ENCODE measurements at places on chromosomes 4 and X.

DNA sequence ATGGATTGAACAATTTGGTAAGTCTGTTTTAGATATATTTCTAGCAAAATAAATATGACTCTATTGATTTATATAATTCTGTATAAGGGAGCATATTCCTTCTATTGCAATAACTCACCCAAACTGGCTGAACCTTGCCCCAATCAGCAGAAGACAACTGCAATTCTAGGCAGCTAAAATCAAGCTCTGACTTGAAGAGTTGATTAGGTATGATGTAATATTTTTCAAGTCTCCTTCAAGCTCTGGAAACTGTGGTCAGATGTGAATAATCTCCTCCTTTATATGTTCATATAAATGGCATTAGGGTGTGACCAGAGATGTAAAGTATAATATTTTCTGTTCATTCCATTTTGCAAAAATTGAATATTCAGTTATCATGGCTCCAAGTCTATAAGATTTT is 8.2 kb downstream of the RASSF6 start:
- no peak for DNase-seq

DNA sequence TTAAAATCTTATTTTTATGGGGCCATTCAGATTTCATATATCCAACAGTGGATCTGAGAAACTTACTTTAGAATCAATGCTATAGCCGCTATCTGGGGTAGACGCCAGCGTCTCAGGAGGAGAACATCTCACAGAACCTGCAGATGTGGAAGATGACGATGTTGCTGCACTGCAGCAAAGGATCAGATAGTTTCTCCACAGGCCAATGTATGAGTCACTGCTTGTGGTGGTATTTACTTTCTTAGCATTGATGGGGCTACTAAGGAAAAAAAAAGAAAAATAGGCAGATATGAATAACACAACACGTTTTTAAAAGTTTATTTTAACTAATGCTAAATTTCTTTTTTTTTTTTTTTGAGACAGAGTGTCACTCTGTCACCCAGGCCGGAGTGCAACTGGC is 85.9 kb downstream of the ZAR1 start:
- DNase-seq = no peak

DNA sequence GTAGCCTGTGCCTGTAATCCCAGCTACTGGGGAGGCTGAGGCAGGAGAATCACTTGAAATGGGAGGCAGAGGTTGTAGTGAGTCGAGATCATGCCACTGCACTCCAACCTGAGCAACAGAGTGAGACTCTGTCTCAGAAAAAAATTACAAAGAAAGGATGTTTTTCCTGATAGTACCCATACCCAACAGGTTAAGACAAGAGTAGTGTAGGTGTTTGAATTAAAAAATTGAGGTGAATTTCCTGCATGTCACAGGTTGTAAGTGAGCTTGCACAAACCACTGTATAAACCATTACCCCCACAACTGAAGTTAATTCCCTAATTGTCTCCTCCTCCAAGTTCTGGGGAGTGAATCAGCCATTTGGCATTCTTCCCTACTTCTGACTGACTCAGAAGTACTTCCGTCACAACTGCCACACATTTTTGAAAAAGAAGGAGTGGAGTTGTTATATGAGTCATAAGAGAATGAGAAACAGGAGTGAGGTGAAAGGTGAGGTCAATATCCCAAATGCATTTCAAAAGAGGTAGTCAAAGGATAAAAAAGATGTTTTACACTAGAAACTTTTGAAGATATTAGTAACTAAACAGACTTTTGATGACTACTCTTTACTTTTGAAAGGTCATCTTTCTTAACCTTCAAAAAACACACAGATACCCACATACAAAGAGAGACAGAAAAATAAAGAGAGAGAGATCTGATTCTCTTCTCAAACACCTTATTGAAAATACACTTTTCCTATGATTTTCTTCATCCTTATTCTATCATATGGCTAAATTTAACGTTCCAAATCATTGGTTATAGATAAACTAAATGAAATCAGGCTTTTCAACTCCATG is 134.5 kb downstream of the BTC start:
- no peak for DNase-seq

DNA sequence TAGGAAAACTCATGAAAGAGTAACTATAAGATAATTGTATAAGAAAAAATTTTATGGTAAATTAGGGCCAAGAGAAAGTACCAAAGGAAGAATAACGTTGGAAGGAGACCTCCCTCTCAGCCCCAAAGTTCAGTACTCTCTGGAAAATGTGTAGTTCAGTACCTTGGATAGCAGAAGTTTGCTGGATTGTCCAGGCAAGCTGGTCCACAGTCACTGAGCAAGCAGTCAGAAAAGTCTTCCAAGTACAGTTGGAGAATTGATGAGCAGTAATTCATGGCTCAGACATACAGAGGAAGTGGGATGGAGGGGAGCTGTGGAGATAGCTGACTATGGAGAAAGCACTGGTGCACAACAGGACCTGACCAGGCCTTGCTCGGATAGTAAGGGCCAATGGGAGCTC is 598.2 kb upstream of the NDST4 start:
- DNase-seq = no peak

DNA sequence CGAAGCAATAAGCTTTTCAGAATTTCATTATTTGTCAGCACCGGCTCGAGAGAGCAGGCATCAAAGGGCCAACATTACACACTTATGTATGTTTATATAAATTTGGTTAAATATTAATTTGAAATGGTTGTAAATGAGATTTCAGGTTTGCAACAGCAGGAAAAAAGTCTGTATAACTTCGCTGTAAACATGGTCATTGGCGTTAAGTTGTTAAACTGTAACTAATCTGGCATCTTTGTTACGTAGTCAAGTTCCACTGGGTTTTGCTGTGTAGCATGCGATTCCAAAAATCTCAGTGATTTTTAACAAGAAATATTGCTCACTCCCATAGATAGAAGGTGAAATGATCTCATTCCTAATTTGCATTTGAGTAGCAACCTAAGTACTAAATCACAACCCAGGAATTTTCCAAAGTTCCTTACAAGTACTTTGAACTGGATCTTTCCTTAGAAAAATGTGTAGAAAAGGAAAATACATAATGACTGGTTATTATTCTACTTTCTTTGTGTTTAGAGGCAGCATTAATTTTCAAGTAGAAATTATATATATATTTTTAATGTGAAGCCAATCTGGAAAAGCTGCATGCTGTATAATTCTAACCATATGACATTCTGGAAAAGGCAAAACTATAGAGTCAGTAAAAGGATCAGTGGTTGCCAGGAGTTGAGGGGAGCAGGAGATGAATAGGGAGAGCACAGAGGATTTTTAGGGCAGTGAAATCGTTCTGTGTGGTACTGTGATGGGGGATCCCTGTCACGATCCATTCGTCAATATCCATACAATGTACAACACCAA is 222.1 kb downstream of the CBR4 start:
- no peak for DNase-seq

GRCh38 chrX:17053502-17053901 is 107.0 kb downstream of the REPS2 start:
- DNase-seq = no peak

GRCh38 chr4:6157926-6158325 is 42.4 kb downstream of the JAKMIP1 start:
- no peak for DNase-seq

DNA sequence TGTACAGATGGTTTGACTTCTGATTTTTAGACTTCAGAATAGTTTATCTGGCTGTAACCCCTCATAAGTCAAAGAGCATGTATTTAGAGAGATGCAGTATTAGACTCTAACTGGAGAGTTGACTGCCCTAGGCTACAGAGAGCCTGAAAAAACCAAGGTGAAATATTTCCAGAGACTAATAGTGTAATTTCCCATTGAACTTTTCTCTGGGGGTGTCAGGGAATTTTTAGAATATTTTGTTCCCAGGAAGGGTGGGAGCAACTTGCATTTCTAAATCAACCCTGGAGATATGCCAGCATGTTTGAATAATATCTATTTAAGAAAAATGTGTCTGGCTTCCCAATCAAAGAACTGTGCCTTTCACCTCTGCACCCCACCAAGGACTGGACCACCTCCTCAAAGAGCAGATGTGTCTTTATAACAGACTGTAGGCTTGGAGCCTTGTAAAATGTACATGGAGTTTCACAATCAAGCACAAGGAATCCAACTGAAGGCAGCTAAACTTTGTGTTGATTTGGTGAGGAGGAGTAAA is 2.0 kb downstream of the ANXA3 start:
- no peak for DNase-seq

- DNase-seq = no peak
These were observed 96.8 kb downstream of the PDLIM5 start for GRCh38 chr4:94548571-94548970.

DNA sequence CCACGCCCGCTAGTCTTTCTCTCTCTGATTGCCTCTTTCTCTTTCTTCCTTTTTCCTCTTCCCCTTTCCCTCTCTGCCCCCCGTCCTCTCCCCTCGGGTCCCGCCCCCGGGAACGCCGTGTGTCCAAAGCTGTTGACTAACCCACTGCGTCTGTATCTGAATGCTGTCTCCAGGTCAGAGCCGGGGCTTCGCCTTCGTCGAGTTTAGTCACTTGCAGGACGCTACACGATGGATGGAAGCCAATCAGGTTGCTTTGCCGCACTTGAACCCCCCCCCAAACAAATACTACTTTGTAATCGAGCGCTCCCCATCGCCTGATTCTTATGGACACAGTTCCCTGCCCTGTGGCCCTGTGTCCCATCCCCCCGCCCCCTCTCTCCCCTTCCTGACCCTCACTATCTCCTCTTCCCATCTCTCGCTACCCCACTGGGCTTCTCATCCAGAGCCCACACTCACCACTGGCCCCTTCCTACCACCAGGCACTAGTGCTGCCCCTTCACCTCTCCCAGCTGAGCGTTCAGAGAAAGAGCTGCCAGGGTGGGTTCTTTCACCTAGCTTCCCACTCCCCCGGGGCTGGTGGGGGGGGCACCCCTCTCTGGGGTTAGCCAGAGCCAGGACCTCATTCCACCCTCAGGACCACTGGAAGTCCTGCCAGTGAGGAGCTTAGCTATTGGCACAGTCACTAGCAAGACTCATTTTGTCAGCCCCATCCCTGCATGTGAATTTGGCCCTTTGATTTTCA is 18.6 kb upstream of the UBA1 start:
- no peak for DNase-seq

- no peak for DNase-seq
These were observed 124.4 kb downstream of the ZNF827 start for GRCh38 chr4:145814246-145814645.

DNA sequence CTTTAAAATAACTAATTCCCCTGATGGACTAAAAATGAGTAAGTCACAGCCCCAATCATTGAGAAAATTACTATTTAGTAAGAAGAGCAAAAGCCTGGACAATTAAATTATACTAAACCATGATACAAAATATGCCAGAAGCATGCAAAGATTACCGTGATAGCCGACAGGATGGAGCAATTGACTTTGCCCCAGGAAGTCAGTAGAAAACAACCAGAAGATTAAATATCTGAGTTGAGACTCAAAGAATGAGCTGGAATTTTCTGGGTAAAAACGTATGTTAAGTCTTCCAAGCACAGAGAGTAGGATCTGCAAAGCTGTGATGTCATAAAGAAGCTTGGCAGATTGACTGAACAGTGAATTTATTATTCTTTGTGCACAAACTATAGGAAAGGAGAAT is 816.1 kb upstream of the TENM3 start:
- DNase-seq = no peak

DNA sequence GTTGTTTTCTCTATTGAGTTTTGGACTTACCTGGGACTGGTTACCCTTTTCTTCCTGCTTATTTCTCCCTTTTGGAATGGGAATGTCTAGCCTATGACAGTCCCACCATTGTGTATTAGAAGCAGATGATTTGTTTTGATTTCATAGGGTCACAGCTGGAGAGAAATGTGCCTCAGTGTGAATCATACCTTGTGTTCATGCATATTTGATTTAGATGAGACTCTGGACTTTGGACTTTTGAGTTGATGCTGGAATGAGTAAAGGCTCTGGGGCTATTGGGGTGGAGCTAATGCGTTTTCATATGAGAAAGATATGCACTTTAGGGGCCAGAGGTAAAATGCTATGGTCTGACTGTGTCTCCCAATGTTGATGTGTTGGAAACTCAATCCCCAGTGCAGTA is 30.5 kb upstream of the TEX13C start:
- DNase-seq = no peak

DNA sequence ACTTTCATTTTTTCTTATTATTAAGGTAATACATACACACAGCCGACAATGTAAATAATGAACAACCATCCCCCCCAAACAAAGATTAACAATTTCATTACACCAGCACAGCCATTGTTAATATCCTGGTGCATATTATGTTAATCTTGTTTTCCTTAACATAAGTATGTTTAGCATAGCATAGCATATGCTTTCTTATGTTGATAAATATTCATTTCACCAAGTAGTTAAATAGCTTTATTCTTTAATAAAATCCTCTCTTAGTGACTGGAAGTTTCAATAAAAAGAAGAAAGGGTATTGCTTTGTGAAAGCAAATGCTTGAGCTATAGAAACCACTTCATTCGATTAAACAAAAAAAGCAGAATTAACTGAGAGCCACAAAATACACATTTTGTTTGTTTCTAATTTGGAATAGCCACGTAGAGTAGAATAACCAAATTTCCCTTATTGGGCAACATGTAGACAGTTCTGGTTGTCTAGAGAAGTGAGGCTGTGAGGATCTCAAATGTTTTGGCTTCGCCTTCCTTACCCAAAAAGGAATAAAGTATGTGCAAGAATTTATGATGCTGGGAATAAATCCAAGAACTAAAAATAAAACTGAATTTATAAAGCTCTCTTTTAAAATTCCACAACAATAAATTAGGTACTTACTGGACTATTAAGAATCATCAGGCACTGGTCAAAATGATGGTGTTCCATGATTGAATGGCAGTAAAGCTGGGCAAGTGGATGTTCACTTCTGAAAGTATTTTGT is 118.0 kb downstream of the PDE5A start:
- no peak for DNase-seq

DNA sequence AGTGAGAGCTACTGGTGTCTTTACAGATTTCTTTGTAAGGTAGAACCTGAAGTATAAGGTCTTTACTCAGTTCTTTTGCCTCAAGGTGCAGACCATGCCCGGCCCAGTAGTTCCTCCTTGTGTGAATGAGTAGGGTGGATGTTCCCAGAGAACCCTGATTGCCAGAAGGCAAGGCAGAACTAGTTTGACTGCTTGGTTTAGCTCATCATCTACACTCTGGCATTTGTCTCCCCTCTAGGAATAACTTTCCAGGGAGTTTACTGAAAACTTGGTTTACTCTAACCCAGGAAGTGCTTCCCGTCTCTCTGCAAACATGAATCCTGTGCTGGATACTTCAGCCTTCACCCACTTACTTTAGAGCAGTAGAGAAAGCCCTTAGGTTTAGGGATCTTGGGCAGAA is 29.1 kb downstream of the MCUB start:
- no peak for DNase-seq

GRCh38 chr4:37780444-37781130 is 45.9 kb upstream of the PGM2 start:
- no peak for DNase-seq

DNA sequence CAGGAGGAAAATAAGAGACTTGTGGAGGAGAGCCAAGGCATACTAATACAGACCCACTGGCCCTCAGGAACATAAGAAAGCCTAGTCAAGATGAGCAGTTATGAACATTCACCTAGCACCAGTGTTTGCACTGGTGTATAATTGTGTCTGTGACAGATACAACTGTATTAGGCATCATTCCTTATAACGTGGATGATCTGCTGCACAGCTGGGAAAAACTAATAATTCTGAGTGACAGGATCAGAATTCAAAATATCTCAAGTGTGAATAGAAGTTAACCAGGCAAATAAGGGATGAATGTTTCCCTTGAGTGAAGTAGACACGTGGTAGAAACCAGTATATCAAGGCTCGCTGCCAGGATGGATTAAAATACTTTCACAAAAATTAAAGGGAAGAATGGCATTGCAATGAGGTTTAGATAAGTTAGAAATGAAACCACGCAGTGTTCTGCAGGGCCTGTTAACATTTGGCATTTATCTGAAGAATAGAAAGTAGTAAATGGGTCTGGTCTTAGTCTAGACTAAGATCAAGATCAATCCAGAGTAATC is 325.9 kb downstream of the EPHA5 start:
- no peak for DNase-seq

Data from activated CD8-positive, alpha-beta memory T cell treated with anti-CD3 and anti-CD28 coated beads for 48 hours (primary cell).